ENCODE measurements at places on chromosomes 16 and 17.

GRCh38 chr16:85377388-85378144 is 235.6 kb upstream of the GSE1 start:
- DNase-seq: no peak

GRCh38 chr17:18261146-18261515 is 669 bp downstream of the MIEF2 start:
- no peak for DNase-seq

- DNase-seq: no peak
Observed at GRCh38 chr17:9071016-9071415, 49.7 kb downstream of the NTN1 start.

DNA sequence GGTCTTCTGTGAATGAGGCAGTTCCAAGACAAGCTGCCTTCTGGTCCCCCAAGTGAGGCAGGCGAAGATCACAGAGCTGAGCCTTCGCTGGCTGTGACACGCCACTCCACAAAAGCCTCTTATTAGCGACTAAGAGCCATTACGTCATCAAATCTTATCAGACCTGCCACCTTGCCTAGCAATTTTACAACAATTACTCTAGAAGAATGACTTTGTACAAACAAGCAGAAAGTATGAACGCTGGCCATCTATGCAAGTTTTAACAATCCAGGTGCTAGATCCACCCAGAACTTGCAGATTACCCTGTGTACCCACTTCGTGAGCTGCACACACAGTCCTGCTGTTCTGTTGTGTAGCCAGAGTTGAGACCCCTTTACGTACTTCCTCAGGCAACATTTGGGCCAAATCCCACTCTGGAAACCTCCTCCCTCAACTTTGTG is 3.8 kb upstream of the ICAM2 start:
- no peak for DNase-seq

DNA sequence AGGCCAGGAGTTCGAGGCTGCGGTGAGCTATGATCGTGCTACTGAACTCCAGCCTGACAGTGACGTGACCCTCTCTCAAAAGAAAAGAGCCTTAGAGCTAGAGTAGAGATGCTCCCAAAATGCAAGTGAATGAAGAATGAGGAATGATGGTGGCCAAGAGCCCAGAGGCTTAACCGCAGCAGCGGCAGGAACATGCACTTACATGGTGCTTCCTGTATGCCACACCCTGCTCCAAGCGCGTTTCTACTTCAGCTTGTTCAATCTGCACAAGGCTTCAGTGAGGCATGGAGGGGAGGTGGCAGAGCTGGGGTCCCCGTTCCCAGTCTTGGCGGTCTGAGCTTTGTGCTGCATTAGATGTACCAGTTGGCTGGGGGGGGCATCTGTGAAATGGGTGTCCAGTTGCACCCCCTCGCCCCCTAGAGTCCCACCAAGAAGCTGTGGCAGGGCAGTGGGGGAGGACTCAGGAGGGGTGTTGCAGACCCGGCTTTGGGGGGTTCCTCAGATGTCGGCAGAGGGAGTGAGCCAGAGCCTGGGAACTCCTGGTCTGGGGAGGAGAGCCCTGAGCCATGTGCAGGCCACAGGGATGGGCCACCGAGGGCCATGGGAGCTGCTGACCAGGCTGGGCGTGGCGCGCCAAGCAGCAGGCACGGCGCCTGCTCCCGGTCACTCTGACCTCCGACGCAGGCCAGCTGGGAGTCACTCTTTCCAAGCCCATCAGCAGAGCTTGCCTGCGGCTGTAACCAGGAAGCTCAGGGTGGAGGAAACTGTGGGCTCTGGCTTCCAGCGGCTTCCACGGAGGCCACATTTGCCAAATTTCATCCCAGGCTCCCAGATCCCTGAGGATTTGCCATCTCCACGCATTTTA is 260.1 kb downstream of the PARN start:
- DNase-seq: no peak

DNA sequence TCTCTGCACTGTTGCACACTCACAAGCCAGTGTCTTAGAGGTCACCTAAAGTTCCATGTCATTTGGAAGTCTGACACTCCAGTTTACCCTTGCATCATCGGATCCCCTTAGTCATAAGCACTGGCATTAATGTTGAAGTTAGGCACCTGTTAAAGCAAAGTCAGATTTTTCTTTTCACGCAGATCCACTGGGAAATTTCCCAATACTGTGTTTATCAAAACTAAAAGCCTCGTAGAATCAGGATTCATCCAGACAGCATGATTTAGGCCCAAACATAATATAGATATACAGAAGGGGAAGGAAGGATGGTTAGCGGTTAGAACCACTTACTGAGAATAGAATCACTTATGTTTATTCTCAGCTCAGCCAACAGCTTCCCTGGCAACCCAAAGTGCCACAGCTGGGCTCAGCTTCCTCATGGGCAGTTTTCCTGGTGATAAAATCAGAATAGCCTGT is 30.1 kb upstream of the HAPSTR1 start:
- DNase-seq: peak; percentile 43

- DNase-seq: no peak
Observed at GRCh38 chr16:86700046-86700945, 121.9 kb downstream of the FOXL1 start.

DNA sequence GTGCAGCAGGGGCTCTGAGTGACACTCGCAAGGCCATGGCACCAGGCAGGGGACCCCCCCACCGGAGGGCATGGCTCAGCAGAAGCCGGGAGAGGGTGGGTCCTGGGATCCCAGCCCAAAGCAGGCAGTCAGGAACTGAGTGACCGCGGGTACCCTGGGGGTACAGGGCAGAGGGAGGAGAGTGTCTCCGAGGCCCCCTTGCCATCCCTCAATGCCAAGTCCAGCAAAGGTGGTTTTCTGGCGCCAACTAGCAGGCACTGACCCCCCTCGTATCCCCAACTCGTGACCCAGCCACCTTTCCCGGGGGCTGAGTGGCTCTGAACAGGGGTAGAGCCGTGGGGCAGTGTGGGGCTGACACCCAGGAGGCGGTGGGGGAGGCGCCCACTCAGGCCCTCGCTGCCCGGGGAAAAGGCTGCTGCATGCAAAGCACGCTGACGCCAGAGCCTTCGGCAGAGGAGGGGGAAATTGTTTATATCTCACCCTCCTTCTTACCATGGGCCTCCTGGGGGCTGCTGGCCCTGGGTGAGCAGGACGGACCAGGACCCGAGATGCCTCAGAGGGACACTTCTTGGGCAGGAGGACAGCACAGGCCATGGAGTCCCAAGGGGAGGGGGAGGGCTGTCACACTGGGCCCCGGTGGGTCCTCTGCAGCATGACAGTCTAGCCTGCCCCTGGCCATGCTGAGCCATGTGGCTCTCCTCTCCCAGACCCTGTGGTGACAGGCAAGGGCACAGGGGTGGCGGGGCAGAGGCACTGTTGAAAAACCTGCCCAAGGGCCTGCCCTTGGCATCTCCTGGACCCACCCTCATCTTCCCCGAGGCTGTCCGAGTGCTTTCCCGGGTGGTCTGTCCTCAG is 14.6 kb upstream of the ENPP7 start:
- no peak for DNase-seq

DNA sequence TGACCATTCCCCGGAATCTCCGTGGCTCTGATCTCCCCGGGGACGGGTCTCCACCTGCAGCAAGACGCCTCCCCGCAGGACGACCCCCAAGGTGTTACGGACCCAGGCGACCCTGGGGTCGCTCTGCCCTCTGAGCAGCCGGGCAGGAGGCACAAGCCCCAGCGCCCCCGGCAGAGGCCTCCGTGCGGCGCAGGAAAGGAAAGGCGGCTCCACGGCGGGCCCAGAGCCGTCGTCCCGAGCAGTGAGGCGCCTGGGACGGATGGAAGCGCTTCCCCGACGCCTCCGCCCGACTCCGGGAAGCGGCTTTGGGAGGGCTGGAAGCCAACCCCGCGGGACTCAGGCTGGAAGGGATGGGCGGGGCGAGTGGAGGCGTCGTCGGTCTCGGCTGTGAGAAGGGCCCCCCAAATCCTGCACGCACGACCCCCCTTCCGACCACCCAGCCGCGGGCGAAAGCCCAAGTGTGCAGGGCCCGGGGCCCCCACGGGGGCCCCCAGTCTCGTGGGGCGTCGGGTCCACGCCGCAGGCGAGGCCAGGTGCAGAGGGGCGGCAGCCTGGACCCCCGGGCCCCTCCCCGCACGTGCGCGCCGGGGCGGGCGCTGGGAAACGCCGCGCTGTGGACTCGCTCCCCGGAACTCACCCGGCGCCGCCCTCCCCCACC is 32.7 kb upstream of the RPH3AL start:
- no peak for DNase-seq

DNA sequence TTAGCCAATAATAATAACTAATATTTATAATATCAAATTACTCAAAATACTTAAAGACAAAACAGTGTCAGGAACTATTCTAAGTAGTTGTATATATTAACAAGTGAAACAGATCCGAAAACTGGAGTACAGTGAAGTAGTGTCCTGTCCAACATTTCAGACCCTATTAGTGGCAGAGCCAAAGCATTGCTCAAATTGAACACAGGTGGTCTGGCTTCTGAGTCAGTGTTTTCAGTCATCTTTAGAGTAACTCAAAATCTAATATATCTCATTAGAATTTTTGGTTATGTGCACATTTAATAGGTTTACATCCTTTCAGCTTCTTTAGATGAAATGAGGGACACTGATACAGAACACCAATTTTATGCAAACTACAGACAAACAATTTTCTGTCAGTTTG is 652.5 kb downstream of the CDH11 start:
- DNase-seq: no peak

DNA sequence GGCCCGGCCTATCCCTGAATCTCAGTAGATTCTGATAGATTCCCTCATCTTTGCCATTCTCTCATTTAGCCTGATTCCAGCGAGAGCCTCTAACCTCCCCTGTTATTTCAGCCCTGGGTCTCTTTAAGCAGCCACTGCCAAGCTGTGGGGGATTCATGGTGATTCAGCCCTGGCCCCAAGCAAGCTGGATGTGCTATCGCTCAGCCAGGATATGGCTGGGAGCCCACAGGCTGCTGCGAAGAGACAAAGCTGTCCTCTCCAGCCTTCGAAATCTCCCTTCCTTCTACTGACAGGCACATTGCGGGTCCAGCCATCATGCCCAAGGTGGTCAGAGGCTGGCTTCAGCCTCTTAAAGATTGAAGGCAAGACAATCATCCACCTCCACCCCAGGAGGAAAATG is 394.1 kb downstream of the SOX9 start:
- no peak for DNase-seq

GRCh38 chr16:22161999-22162655 is at the start of gene SDR42E2:
TSS of gene SDR42E2 (plus strand) at chr16:22162506. CDS start at chr16:22165583, 3,077 bp downstream.
- no peak for DNase-seq

DNA sequence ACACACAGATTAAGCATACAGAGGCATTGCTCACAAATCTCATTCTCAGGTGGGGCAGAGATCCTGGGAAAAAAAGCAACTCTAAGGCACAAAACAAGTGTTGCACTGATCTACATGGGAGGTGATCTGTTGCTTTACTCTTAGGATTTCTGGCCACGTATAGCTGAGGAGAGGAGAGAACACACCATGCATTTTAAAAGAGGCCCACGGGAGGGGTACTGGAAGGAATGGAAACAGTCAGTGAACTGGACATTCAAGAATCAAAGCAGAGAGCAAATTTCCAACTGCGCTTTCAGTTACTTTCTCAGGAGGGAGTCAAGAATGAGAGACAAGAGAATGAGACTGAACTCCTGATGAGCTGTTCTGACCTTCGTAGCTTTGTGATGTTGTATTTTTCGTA is 1105.9 kb downstream of the CDH8 start:
- no peak for DNase-seq

- DNase-seq: no peak
Observed at GRCh38 chr16:29310852-29311314, 95.6 kb downstream of the NPIPB11 start.

- no peak for DNase-seq
Observed at GRCh38 chr16:53821957-53822625, 118.1 kb downstream of the FTO start.

DNA sequence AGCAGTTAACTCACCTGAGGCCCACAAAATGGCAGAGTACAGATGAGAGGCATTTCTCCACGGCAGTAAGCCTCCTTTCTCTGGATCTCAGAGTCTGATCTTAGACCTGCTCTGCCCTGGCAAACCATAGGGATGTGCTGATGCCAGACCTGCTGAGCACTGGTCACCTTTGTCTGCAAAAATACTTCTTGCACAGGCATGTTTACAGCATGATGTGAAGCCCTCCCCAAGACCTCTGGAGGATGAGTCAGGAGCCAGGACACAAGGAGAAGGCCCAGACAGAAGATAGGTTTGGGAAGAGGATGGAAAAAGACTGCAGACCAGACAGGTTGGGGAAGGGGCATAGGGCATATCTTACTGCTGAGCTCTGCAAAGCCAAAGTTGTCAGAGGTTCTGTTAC is 426.6 kb downstream of the PMP22 start:
- no peak for DNase-seq

DNA sequence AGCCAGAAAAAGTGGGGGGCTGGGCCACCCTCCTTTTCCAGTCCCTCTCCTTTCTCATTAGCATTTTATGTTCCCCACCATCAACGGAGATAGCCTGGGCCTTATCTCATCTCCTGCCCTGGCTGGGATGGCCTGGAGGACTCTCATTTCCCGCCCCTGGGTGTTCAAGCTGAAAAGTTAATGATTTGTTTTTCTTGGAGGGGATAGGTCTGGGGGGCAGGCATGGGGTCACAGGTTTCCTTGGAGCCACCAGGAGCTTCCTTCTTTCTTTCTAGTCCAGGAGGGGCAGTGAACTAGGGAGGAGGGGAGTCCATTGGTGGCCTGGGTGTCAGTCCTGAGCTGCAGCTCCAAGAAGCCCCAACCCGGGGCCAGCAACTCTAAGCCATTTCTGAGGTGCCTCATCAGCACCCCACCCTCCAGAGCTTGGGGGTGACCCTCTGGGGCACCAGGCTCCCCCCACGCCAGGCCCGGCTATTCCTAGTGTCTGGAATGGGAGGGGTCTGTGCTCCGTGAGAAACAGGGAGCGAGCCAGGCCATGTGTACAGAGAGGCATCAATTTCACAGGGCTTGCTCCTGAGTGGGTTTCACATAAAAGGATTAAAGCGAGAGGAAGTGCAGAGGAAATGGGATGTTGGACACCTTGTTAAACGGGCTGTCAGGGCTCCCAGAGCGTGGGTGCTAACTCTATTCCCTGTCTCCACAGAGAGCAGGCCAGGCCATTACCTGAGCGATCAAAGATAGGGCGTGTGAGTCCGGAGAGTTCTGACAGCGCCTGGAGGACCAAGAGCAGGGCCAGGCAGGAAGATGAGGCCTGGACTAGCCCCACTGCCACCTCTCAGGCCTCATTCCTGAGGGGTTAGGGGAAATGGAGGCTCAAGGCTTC is 90.6 kb upstream of the LHX1 start:
- DNase-seq: no peak
